Esophagus squamous epithelium (tissue), 5 donors: ENCODE measurements at places on chromosomes 2 and 18.
A peak's percentile ranks its signal among the peaks of the same experiment; 100 is the strongest.

DNA sequence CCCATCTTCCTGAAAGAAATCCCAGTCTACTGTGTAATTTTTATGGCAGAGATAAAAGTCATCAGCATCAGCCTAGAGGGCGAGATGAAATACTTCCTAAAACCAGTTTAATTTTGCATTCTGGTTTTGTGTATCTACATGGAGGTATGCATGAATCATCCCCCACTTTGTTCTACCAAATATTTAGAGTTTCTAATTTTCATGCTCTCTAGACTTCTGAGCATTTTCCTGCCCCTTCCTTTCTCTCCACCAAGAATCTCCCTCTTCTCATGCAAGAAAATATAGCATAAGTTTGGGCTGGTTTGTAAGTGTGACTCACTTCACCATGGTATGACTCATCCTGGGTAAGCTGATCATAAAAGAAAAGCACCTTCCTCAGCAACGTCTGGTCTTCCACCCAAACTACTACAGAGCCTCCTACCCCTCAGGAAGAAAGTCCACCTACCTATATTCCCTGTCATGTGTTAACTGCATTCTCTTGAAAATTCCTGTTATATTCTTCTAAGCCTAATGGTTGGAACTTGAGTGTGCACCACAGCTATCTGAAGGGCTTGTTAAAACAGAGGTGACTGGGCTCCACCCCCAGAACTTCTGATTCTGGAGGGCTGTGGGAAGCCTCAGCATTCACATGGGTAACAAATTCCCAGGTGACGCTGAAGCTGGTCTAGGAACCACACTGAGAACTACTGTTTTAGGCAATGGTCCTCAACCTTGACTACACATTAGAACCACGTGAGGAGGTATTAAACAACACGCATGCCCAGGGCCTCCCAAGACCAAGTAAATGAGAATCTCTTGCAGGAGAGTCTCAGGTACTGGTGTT, 37.4 kb upstream of the RAPGEF4 start:
- no peak for DNase-seq

DNA sequence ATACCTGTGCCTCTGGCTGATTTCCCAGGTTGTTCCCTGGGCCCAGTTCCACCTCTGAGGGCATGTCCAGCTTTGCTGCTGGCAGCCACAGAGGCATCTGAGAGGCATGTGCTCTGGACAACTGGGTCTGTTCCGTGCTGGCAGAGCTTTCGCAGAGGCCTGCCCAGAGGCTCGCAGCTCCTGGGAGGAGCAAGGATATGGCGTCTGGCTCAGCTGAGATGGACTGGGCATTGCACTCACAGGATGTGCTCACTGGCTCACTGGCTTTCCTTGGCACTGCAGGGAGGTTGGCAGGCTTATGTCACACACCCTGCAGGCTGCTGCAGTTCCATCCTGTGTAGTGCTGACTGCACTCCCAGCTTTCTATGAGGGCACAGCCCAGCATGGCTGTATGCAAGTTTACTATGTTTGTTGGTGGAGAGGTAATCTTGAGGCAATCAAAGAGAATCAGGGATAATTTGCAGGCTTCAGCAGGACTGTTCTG, 172.3 kb downstream of the PRKCE start:
- no peak for DNase-seq

DNA sequence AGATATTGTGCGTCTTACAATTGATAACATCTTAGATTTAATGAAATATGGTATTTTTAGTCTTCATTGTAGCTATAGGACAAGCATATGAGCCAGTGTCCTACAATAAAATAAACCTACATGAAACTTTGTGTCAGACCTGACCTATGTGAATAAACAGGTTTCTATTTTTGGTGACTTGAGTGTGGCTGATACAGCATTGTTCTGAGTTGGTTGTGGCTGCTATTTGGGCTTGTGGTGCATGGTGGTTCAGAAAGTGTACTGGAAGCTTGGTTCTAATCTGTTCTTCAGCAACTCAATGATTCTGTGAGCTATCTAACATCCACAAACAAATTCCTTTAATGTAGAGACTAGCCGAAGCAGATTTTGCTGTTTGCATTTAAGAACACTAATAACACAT, 64.9 kb upstream of the MAP2 start:
- no peak for DNase-seq

DNA sequence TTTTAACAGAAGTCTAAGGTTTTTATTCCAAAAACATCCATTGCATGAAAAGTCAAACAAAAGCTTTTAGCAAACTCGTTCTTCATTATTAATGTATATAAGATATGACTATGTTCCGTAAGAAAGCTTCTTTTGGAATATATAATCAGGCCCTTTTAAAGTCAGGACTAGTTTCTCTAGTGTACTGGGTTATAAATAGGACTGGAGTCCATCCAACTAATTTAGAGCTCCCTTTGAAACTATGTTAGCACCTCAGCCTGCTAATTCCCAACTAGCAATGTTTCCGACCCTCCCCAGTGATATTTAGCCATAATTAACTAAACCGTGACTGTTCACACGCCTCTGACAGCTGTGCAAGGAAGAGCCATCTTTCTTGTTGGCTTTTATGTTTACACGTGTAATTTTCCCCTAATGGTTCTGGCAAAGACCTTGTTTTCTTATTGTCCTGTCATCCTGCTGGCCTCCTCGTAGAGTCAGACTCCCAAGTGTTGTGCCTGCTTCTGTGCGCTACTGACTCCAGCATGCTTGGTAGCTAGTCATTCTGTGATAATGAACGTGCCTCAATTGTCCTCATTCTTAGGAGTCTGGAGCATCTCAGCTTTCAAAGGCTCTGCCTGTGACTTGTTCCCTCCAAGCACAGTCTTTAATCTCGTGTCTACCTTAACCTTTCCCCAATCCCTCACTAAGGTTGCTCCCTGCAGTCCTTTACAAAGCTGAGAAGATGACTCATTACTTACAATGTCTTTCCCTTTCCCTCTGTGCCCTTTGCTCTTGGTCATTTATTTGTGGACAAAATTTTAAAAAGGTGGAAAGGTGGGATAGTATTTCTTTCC, 172.2 kb upstream of the RASGRP3 start:
- no peak for DNase-seq

- DNase-seq = no peak
These were observed 104.9 kb downstream of the IRS1 start for GRCh38 chr2:226694586-226695284.

GRCh38 chr2:774436-774835, 97.2 kb upstream of the TMEM18 start:
- DNase-seq = no peak

GRCh38 chr2:238644095-238645081, 203.5 kb upstream of the TWIST2 start:
- no peak for DNase-seq

GRCh38 chr2:225766431-225766830, 366.9 kb downstream of the NYAP2 start:
- no peak for DNase-seq

- DNase-seq = no peak
These were observed 67.2 kb downstream of the MCFD2 start for GRCh38 chr2:46848447-46848846.

- peak; percentile 19 for DNase-seq
These were observed at the start of gene SETBP1 for GRCh38 chr18:44680273-44681075. Gene SETBP1, plus strand, starts transcription at chr18:44680888. Its CDS starts 20,459 bp downstream, at chr18:44701347.

DNA sequence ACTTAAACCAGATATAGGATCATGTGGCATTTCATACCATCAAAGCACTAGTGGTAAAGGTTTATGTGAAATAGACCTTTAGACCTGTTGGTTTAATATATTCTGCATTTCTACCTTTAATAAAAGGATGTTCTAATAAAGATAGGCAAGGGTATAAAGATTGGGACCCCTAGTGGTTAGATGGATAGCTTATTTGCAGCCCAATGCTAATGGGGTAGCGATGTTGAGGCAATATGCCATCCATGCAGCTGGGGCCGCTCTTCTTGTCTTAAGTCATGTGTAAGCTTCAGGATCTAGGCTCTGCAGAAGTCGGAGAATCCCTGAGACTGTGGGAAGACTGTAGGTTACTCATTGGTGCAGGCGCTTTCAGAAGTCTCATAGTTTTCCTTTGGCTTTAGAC, 114.9 kb downstream of the ICOS start:
- DNase-seq = no peak

DNA sequence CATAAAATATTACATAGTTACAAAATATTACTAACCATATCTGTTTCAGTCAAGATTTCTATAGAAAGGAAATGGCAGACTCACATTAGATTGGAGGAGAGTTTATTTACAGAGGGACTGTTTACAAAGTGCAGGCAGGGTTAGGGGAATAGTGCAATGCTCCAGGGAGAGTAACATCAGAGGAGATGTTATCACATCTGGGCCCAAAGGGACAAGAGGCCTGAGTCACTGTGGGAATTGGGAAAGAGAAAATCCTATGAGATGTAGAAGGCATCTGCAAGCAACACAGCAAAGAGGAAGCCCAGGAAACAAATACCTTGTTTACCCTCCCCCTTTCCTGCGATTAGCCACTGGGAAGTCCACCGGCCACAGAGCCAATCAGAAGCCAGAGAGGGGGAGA, 227.3 kb upstream of the TANK start:
- no peak for DNase-seq

- no peak for DNase-seq
These were observed 62.0 kb downstream of the ANKRD44 start for GRCh38 chr2:197248623-197249022.

- no peak for DNase-seq
These were observed 48.7 kb upstream of the MSH2 start for GRCh38 chr2:47354013-47354847.

DNA sequence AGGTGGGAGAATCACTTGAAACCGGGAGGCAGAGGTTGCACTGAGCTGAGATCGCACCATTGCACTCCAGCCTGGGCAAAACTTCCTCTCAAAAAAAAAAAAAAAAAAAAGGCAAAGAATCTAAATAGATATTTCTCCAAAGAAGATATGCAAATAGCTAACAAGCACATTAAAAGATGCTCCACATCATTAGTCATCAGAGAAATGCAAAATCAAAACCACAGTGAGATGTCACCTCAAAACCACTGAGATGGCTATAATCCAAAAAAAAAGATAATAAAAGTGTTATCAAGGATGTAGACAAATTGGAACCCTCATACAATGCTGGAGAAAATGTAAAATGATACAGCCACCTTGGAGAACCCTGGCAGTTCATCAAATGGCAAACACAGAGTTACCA, 8.4 kb downstream of the ST8SIA5 start:
- DNase-seq = no peak

DNA sequence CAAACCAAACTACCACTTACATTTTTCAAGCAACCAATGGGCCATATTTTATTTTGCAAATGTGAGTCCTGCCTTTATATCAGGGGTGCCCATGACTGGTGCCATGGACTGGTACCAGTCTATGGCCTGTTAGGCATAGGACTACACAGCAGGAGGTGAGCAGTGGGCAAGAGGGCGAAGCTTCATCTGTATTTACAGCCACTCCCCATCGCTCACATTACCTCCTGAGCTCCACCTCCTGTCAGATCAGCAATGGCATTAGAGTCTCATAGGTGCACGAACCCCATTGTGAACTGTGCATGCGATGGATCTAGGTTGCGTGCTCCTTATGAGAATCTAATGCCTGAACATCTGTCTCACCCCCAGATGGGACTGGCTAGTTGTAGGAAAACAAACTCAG, 53.6 kb downstream of the CCDC68 start:
- DNase-seq = no peak

GRCh38 chr2:38620282-38620977, 17.7 kb upstream of the HNRNPLL start:
- no peak for DNase-seq
